ENCODE measurements at places on chromosomes 3 and 15.
A peak's percentile ranks its signal among the peaks of the same experiment; 100 is the strongest.

GRCh38 chr15:83164771-83165404, 42.7 kb downstream of the HDGFL3 start:
- DNase-seq: no peak

DNA sequence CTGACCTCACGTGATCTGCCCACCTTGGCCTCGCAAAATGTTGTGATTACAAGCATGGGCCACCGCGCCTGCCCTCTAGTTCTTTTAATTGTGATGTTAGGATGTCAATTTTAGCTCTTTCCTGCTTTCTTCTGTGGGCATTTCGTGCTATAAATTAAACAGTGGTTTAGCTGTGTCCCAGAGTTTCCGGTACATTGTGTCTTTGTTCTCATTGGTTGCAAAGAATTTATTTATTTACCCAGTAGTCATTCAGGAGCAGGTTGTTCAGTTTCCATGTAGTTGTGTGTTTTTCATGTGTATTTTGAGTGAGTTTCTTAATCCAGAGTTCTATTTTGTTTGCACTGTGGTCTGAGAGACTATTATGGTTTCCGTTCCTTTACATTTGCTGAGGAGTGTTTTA, 30.1 kb downstream of the MYRIP start:
- DNase-seq: no peak

DNA sequence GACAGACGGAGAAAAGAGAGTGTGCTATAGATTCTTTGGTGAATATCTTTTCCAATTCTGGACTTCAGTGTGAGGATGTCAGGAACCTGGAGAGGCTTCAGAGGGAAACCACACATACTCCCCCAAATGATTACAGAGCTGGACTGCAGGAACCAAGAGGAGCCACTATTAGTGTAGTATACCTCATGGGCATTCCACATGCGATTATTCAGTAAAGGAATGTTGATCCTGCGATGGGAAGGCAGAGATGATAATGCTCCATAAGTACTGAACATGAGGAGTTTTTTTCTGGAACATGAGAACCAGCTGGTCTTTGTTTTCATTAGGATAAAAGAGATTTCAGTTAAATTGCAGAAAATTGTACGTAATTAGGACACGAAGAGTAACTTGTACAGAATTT, 18.7 kb downstream of the STARD9 start:
- DNase-seq: no peak

- DNase-seq: peak; percentile 87
These were observed at the start of gene TMOD3 for GRCh38 chr15:51829376-51830275. Gene TMOD3, plus strand, starts transcription at chr15:51829653. Its CDS starts 33,232 bp downstream, at chr15:51862885.

DNA sequence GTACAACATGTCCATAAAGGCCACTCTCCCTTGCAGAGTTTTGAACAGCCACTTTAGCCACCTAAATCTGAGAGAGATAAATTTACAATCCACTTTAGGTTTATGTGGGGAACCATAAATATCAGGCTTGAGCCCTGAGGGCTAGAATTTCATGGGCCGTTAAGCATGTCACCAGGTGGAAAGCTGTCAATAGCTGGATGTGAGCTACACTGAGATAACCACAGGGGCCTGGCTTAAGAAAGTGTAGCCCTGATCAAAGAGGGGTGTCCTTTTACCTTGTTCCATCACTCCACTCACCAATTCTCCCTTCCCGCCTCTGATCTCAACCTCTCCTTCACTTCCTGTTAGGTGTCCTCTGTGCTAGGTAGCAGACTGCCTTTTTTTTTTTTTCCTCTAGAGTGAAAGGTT, 172.8 kb upstream of the ICE2 start:
- no peak for DNase-seq

Data from activated CD8-positive, alpha-beta memory T cell treated with anti-CD3 and anti-CD28 coated beads for 1 hour (primary cell).